Activated CD8-positive, alpha-beta memory T cell treated with anti-CD3 and anti-CD28 coated beads for 1 hour (primary cell): ENCODE measurements at places on chromosomes 3 and 15.

- no peak for DNase-seq
These were observed 64.2 kb downstream of the SCAPER start for GRCh38 chr15:76840830-76841460.

DNA sequence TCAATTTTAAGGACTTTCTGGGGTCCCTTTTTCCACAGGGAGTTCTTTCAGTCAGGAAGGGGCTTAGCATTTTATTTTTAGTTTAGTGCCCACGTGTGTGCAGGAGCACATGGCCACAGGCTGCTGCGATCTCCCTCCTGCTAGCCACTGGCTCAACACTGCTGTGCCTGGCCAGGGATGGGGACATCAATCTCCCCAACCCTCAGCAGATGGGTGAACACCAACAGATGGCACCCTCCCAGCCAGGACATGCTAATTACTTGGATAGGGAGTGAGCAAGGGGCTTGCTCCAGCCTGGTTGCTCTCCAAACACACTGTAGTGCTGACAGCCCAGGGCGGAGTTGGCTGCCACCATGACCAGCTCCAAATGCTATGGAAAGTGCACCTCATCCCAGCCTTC, 7.4 kb upstream of the RIOX2 start:
- no peak for DNase-seq

DNA sequence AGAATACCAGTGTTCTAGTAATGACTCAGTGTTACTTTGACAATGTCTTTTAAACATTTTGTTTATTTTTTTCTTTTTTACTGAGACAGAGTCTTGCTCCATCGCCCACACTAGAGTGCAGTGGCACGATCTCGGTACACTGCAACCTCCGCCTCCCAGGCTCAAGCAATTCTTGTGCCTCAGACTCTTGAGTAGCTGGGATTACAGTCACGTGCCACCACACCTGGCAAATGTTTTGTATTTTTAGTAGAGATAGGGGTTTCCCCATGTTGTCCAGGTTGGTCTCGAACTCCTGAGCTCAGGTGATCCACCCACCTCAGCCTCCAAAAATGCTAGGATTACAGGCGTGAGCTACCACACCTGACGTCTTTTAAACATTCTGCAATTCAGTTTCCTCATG, 15.7 kb downstream of the AQR start:
- no peak for DNase-seq

GRCh38 chr3:39065197-39065596, 13.4 kb downstream of the WDR48 start:
- peak; percentile 0 for DNase-seq

DNA sequence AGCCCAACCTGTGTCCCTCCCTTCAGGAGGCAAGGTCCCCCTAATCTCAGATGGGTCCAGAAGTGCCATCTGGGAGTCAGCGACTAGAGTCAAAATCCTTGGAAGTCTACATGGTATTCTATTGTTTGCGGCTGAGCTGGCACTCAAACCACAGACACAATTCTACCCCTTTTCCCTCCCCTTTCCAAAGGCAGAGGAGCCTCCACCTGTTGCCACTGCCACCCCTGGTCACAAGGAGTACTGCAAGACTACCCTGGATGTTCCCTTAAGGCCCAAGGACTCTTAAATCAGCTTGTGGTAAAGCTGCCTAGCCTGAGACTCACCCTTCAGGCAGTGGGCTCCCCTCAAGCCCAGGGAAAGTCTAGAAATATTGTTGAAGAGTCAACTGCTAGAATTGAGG, 4.3 kb upstream of the OR5H6 start:
- DNase-seq: no peak
